BJ (cell line): ENCODE measurements at places on chromosomes 2 and 18.

GRCh38 chr2:159131267-159131913 lies 155.1 kb downstream of the WDSUB1 start:
- no peak for DNase-seq

DNA sequence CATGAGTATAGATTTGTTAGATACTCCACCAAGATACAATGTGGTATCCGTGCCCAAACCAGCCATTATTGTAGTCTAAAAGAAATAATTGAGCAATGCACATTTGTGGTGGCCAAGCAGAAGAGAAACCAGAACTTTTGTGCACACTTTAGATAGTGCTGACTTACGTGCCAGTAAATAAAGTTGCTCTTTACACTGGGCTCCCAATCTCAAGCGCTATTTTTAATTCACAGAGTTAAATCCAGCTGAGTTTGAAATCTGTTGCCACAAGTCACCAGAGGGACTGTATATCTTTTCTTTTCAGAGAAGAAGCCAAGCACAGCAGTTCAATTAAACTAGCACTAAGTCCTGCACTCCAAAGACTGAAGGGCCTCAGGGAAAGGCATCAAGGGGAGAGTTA lies 680.4 kb downstream of the TDRD15 start:
- DNase-seq, result no peak

DNA sequence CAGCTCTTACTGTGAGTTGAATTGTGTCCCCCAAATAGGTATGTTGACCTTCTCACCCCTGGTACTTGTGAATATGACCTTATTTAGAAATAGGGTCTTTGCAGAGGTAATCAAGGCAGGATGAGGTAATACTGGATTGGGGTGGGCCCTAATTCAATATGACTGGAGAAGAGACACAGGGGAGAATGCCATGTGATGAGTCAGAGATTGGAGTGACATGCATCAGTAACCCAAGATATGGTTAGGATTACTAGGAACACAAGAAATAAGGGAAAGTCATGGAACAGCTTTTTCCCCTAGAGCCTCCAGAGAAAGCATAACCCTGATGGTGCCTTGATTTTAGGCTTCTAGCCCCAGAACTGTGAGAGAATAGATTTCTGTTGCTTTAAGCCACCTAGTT lies 37.0 kb upstream of the ATP5MC3 start:
- no peak for DNase-seq

DNA sequence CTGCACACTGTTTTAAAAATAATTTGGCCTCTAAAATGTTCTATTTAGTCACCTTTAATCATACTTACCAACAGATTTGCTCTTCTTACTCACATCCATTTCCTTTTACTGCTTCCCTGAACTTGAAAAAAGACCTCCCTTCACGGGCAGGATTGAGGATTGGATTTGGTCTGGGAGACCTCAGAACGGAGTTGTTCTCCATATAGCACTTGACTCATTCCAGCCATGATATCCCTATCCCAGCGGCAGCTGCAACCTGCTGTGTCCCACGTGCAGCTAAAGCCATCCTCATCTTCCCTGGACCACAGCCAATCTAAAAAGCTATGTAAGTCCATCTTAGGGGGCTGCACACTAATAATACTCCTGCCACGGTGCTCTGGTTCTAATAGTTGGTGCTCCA lies 97.0 kb upstream of the PTPRM start:
- DNase-seq, result no peak

GRCh38 chr2:118301248-118301647 lies 213.0 kb downstream of the INSIG2 start:
- DNase-seq, result no peak

GRCh38 chr2:178756843-178757242 lies 50.4 kb downstream of the TTN start:
- DNase-seq, result peak; percentile 8

DNA sequence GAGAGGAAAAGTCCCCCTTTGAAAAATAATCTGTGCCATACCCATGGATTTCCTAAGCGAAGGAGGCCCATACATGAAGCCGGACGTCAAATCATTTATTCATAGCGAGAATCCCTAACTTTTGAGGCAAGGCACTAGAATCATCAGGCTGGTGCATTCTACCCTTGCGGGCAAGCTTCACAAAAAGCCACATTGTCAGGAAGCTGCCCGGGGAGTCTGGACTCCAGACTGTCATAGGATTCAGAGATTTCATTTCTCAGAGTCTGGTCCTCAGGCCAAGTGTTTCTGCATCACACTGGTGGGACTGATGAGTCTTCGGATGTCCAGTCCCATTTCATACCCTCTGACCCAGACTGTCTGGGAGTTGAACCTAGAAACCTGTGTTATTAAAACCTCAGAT lies 8.9 kb downstream of the SLC9A4 start:
- no peak for DNase-seq

- no peak for DNase-seq
These were observed at the start of gene REG1A for GRCh38 chr2:79120194-79120713. Gene REG1A, plus strand, starts transcription at chr2:79120488. Its CDS starts 374 bp downstream, at chr2:79120862.

- DNase-seq, result no peak
These were observed 217.6 kb downstream of the HDAC4 start for GRCh38 chr2:239182981-239183791.

- DNase-seq, result peak; percentile 93
These were observed 122.7 kb downstream of the COL6A3 start for GRCh38 chr2:237291138-237291792.

DNA sequence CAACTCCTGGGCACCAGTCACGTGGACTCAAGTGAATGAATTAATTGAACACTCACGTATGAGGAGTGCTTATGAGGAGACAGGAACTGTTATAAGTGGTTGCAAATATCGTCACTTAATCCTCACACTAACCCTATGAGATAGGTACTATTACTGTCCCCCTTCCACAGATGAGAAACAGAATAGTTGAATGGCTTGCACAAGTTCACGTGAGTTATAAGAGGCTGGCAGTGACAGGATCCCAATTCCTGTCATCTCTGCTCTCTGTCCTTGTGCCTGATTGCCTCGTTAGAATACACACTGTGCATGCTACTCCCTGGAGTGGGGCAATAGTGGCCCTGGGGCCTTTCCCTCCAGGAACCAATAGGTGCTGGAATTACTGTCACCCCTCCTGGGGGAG lies 253.5 kb downstream of the DYSF start:
- no peak for DNase-seq

DNA sequence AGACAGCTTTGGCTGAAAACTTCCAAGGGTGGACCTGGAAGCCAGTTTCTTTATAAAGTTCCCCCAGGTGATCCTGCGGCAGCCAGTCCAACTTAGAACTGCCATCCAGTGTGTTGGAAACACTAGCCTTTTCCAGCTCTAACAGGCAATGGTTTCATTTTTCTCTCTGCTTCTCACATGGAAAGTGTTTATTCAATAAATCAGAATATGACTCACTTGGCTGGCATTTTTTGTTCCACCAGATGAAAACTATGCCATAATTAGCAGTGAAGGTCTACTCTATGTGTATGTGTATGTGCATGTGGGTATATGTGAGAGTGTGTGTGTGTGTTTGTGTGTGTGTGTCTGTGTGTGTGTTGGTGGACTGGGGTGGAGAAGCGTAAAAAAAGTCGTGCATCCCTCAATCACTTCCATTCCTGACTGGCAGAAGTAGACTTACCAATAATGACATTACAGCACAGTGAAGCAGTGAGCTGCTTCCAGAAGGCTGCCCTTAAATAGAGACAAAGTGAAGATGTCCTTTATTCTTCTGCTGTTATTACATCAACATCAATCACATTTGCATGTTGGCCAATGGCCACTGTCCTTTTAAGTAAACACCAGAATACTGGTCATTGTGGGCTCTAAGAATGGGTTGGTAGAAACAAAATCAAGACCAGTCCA lies 90.9 kb upstream of the SETBP1 start:
- peak; percentile 50 for DNase-seq

DNA sequence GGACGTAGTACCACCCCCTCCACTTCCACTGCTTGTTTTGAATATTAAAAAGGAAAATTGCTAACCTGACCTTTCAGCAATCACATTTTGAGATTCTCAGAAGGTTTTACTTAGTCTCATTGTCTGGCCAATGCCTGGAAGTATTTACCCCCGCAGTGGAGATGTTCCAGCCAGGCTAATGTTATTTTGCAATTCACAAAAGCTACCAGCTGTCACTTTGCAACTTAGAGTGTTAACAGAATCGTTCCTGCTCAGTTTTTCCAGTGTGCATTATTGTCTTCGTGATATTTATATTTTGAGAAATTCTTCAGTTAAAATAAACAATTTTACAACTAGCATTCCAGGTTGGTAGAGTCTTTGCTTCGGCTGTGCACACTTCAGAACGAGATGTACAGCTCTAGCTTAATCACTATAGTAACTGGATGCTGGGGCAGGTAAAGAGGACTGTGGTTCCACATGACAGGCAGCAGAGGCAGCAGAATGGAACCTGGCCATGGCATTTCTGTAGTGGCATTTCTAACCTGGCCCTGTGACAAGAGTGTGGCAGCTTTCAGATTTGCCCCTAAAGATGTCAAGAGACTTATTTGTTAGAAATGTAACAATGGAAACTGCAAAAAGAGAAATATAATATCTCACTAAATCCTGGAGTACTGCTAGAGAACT lies 85.1 kb downstream of the DTNA start:
- DNase-seq, result no peak

GRCh38 chr2:224055101-224055500 lies 16.0 kb upstream of the SERPINE2 start:
- DNase-seq, result no peak

DNA sequence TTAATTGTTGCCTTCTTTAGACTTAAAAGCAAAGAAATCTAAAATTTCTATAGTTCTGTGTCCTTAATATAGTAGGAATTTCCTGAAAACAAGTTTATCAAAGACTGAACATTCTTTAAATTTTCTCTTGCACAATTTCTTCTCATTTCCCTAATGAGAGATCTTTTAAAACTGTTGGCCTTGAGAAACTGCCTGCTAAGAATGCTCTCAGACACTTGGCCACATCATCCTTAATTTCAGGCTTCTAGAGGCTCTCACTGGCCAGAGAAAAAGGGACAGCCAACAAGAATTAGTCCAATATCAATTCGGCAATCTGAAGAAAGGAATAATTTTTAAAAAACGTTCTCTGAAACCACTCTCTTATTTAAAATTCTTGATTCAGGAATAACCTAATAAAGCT lies 167.0 kb upstream of the CREB1 start:
- DNase-seq, result no peak

- no peak for DNase-seq
These were observed 50.2 kb upstream of the MRPL33 start for GRCh38 chr2:27721335-27721734.

DNA sequence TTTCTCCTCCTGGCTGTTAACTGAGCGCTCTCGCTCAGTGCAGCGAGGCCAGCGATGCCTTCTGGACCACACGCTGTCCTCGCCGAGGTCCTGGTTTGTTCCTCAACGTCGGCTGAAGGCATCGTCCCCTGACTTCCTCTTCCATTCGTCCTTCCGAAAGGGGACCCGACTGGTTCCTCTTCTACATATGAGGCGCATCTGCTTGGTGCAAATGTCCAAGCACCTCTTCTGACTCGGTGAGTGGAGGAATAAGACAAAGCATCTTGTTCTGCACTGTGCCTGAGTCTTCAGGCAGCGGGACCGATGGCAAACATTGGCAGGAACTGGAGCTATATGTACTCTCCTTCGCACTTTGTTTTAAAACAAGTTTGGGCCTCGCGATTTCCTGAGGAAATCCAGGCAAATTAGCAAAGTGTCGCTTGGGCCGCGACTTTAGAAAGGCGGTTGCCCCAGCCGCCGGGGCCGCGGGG lies 621 bp upstream of the KCNS3 start:
- DNase-seq, result no peak

DNA sequence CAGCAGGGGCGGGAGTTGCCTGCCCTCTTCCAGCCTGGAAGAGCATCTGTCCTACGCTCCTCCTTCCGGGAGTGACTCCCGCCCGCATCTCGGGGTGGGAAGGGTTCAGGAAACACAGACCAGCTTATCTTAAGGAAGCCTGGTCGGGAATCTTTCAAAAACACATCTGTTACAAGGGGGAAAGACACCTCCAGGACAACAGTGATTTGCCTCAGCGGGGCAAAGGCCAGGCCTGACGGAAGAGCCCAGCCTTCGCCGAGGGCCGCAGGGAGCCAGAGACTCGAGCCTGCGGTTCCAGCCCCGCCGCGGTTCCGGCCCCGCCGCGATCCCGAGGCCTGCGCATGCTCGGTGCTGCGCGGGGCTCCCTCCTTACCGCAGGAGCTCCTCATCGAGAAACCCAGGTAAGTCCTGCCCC lies 38.1 kb upstream of the TGIF1 start:
- no peak for DNase-seq

DNA sequence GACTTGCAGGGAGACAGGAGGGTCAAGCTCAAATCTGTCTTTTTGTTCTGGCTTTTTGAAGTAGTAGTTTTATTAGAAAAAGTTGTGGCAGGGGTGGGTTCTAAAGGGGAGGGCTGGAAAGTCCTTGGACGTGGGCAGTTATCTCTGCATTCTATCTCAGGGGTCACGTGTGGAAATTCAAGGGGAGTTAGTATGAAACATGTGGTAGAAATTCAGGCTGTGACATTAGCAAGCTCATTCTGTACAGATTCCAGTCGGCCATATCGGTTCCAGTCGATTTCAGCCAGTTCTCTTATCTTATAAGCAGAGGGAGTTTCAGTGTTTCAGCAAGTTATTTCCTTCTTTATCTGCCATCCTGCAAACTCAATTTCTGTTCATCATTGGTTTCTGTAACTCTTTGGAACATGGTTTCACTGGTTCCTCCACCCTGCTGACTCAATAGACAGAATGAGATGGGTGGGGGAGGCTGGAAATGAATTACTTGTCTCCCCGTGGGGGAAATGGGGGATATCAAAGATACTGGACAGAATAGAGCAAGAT lies 53.0 kb downstream of the RAB27B start:
- no peak for DNase-seq

- no peak for DNase-seq
These were observed 69.2 kb downstream of the MTX2 start for GRCh38 chr2:176338395-176338794.

GRCh38 chr2:69962986-69963730 lies 1.7 kb upstream of the ASPRV1 start:
- no peak for DNase-seq

DNA sequence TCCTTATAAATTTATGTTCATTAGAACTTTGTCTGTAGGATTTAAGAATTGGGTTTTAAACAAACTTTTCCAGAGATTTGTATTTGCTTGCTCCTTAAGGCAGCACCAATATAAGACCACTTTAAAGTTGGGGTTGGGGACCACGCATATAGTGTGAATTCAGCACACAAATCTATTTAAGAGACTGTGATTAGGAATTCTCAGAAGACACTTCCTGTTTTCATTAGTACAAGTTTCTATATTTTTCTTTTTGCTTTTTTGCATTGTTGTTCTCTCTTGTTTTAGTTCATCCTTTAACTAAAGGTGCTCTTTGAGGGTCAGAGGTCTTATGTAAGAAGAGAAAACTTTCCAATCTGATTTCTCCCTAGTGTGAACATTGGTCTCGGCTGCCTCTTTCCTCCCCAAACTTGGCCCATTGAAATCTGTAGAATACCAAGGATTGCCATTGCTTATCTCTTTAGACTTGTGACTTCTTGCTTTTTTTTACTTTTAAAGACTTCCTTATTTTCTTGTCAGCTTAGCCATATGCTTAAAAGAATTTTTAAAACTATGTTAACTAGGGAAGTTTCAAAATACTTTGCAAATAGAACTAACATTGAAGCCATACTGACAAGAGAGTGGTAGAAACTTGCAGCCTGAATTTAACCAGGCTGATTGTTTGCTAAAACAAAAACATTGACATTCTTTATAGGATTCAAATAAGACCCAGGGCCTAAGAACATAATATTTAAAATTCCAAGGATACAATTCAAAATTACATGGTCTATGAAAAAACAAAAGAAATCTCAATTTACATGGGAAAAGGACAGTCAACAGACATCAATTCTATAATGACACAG lies 264.1 kb upstream of the FN1 start:
- no peak for DNase-seq
